ENCODE measurements at places on chromosomes 13 and 19.

- DNase-seq: peak; percentile 58
These were observed 8.1 kb downstream of the PTGIR start for GRCh38 chr19:46616631-46617322.

DNA sequence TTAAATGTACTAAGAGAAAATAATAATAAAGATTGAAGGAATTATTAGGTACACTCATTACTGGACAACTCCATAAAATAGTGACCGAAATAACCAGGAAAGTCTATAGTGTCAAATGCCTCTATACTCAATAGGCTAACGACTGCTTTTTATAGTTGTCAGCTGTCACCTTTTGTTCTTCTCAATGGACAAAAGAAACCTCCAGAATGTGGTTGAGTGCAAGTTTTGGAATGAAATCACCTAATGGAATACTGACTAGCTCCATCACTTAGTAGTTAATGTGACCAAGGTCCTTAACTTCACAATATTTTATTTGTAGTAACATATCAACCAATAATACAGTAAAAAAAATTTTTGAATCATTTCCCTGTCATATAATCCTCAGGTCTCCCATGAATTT, 18.1 kb downstream of the TSC22D1 start:
- DNase-seq: no peak

DNA sequence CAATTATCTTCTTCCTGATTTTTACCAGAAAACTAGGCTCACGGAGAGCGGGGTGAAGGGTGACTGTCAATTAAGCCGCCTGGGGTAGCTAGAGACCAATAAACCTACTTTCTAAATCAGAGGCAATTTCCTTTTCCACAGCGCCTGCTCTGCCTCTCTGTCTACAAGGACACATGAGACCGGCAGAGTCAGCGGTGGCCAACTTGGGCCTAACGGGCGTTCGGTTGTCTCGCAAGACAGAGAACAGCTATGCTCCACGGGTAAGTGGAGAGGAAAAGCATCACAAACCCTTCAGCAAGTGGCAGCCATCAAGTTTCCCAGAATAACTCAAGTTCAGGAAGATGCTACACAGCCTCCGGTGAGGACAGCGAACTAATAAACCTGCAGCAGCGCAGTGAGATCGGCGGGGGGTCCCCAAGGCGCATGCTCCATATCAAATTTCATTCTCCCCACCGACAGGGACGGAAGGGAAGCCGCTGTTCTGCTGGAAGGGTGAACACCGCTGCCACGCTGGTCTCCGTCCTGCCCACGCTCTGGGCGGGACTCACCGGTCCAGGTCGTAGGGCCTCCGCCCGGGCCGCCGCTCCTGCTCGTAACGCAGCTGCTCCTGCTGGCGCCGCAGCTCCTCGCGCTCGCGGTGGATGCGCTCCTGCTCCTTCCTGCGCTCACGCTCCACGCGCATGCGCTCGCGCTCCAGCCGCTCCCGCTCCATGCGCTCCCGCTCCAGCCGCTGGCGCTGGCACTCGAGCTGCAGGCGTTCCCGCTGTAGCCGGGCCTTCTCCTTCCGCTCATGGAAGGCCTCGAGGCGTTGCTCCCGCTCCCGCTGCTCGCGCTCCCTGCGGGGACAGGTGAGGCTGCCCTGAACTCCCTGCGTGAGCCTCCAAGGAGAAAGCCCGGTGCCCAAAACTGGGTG, 25.8 kb upstream of the TINCR start:
- DNase-seq: no peak

- no peak for DNase-seq
These were observed 25.0 kb downstream of the LHFPL6 start for GRCh38 chr13:39577838-39578491.

GRCh38 chr13:60267498-60268202, 103.9 kb upstream of the DIAPH3 start:
- DNase-seq: peak; percentile 6

GRCh38 chr13:62292714-62293480, 877.2 kb upstream of the PCDH20 start:
- no peak for DNase-seq

DNA sequence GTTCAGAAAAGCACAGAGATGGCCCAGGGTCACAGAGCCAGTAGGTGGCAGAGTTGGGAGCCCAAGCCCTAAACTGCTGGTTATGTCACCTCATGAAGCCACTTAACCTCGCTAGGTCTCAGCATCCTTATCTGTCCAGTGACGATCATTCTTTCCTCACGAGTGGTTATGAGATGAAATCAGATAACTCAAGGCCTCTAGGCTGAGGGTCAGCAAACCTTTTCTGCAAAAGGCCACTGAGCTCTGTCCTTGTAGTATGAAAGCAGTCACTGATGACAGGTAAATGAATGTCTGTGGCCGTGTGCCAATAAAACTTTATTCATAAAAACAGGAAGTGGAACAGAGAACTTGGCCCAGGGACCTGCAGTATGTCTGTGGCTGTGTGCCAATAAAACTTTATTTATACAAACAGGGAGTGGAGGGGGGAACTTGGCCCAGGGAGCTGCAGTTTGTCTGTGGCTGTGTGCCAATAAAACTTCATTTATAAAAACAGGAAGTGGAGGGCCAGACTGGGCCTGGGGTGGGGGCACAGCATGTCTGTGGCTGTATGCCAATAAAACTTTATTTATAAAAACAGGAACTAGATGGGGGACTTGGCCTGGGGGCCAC, 71.2 kb downstream of the GNG7 start:
- DNase-seq: no peak

- DNase-seq: no peak
These were observed 4.2 kb upstream of the LRRC25 start for GRCh38 chr19:18401580-18402112.

- DNase-seq: no peak
These were observed 955 bp downstream of the ZNF274 start for GRCh38 chr19:58183817-58184215.

DNA sequence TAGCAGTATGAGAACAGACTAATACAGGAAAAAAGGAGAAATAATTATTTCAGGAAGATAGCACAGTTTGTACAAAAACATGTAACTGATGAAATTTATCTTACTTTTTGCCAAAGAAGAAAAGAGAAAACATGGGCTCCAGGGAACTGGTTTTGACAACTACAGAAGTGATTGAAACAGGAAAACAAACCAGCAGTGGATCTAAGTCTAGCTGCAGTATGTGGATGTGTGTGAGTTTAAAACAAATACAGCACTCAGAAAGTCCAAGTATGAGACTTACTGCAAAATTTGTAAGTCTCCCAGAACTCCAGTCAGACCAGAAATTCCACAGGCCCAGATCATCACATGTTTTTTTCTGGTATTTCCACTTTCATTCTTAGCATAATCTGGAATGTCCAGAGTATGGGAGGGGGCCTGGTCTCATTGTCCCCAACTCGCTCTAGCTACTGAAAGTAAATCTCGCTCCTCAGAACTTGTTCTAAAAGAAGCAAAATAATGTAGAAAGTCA, 259.5 kb downstream of the NHLRC3 start:
- no peak for DNase-seq

GRCh38 chr13:43020794-43021193, 2.6 kb upstream of the DNAJC15 start:
- no peak for DNase-seq

GRCh38 chr13:33798023-33798422, 19.9 kb upstream of the RFC3 start:
- DNase-seq: no peak

DNA sequence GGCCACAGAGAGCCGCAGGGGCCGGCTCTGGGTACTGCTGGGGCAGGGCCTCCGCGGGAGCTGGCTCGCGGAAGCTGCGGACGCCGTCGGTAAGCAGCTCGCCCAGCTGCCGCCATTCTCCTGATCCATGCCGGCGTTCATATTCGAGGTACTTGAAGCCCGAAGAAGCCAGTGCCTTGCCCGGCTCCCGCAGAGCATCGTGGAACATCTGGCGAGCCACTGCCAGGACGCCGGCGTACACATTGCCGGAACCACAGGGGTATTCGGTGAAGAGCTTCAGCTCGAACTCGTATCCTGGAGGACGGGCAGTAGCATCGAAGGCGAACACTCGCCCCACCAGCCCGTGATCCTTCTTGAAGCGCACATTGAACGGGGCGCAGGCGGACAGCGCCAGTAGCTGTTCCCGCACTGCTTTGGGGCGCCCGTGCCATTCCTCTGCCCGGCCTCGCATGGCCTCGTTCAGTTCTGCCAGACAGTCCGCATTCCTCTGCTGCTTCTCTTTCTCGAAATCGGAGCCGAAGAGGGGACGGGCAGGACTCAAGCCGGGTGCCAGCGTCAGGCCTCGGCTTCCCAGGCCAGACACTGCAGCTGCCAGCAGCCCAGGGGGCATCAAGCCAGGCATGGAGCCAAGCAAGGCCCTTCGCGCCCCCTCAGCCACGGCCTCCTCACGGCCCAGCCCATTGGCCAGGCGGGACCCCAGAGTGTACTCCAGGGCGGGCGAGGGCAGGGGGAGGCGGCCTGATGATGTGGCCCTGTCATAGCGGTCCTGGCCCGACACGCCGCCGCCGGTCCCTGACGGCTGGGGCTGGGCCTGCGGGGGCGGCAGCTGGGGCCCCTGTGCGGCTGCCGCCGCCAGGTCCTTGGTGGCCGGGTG, 1.0 kb downstream of the IRF2BP1 start:
- DNase-seq: no peak

- DNase-seq: no peak
These were observed 3.3 kb upstream of the ADGRE5 start for GRCh38 chr19:14377883-14378328.

GRCh38 chr13:35474496-35475211, 1.8 kb downstream of the MAB21L1 start:
- no peak for DNase-seq

- DNase-seq: peak; percentile 45
These were observed at the start of gene APLP1 for GRCh38 chr19:35868172-35868822. Gene APLP1, plus strand, starts transcription at chr19:35868574. Its CDS starts 63 bp downstream, at chr19:35868637.

GRCh38 chr19:511101-511851, 4.0 kb downstream of the TPGS1 start:
- DNase-seq: peak; percentile 48

DNA sequence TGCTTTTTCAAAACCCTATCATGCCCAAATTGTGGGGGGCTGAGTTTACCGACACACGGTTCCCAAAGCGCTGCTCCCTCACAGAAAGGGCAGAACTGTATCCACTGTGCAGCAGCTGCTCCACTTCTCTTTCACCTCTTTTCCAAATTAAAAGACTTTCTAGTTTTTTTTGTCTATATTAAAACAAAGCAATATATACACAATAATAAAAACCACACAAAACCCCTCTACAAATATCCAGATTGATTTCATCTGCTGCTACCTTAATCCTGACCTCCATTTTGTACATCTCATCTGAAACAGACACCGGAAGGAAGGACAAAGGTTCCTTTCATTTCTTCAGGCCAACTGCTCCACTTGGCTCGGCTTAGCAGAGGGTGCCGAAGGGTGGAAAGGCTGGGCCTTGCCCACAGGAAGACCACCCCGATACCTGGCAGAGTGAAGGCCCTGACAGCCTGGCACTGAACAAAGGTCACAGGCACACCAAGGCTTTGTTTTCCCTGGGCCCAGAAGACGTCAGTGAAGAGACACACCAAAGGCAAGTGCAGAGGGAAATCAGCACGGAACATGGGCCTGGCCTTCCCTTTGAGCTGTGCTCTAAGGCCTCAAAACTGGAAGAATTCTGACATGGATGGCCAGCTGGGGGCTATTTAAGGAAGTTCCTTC, 71.6 kb downstream of the LATS2 start:
- DNase-seq: no peak

- DNase-seq: no peak
These were observed 11.5 kb upstream of the CCNE1 start for GRCh38 chr19:29800100-29800825.

DNA sequence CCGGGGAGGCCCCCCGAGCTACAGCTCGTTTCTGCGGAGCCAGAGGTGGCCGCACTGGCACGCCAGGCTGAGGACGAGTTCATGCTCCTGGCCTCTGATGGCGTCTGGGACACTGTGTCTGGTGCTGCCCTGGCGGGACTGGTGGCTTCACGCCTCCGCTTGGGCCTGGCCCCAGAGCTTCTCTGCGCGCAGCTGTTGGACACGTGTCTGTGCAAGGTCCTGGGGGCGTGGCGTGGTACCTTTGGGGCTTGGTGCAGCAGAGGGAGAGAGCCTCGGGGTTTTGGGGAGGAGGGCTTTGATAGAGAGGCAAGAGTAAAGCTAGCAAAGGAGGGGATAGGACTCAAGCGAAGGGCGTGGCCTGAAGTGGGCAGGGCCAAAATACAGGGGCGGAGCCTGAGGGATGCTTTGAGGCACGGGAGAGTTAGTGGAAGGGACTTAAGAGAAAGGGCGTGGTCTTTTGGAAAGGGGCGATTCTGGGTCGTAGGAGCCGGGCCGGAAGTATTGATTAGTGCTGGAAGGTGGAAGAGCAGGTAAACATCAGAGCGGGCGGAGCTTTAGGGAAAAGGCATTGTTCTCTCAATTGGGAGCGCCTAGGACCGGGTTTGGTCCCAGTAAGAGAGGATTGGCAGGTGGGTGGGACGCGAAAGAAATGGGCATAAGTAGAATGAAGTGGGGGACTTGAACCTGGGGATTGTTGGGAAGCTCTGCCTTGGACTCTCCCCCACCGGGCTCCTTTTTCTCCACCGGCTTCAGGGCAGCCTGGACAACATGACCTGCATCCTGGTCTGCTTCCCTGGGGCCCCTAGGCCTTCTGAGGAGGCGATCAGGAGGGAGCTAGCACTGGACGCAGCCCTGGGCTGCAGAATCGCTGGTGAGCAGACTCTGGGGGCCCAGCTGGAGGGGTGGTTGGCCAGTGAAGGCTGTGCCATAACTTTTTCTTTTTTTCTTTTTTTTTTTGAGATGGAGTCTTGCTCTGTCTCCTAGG, 1.2 kb downstream of the PPM1N start:
- DNase-seq: no peak

GRCh38 chr13:32224916-32225315, 90.2 kb downstream of the ZAR1L start:
- DNase-seq: no peak

- no peak for DNase-seq
These were observed 100.8 kb downstream of the COL4A1 start for GRCh38 chr13:110206185-110206584.

DNA sequence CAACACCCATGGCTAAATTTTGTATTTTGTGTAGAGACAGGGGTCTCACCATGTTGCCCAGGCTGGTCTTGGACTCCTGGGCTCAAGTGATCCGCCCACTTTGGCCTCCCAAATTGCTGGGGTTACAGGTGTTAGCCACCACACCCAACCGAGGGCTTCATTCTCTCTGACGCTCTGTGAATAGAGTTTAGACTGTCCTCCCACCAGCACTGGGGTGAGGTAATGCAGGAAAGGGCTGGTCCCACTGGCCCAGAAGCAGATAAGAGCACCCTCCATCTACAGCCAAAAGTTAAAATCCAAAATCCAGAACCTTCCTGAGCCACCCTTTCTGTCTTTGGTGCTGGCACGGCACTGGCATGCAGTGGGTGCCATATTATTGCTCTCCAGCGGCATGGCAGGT, 31.8 kb upstream of the HOMER3 start:
- no peak for DNase-seq
